ENCODE measurements at places on chromosomes 1 and 21.
A peak's percentile ranks its signal among the peaks of the same experiment; 100 is the strongest.

DNA sequence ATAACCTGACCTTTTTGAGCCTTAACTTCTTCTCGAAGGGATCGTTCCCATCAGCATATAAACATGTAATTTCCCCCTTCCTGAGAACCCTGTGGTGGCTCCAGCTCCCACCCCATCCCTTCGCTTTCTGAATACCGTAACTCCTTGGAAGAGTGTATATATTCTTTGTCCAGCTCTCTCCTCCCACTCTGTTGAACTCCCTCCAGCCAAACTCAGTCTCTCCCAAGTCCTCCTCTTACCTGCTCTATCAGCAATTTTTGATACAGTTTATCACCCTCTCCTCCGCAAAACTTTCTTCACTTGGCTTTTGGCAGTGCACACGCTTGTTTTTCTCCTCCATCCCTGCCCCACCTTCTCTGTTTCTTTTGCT, 109.9 kb upstream of the SLC25A33 start:
- DNase-seq = no peak

DNA sequence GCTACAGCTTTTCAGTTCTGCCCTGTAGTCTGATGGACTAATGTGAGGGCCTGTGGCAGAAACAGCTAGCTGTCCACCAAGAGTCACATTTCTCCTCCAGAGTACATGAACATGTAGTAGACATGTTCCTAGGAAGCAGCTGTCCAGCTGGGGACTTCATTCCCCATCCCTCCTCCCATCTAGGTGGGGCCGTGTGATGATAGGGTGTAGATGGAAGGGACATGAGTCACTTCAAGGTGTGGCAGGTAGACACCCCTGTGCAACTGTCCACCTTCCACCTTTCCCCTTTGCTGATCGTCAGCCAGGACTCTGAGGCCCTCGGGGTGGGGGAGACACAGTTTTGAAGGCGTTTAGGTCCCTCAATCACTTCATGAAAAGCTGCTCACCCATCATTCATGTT, 3.6 kb upstream of the RD3 start:
- DNase-seq = no peak

GRCh38 chr1:54608566-54609230, 14.6 kb downstream of the FAM151A start:
- no peak for DNase-seq

DNA sequence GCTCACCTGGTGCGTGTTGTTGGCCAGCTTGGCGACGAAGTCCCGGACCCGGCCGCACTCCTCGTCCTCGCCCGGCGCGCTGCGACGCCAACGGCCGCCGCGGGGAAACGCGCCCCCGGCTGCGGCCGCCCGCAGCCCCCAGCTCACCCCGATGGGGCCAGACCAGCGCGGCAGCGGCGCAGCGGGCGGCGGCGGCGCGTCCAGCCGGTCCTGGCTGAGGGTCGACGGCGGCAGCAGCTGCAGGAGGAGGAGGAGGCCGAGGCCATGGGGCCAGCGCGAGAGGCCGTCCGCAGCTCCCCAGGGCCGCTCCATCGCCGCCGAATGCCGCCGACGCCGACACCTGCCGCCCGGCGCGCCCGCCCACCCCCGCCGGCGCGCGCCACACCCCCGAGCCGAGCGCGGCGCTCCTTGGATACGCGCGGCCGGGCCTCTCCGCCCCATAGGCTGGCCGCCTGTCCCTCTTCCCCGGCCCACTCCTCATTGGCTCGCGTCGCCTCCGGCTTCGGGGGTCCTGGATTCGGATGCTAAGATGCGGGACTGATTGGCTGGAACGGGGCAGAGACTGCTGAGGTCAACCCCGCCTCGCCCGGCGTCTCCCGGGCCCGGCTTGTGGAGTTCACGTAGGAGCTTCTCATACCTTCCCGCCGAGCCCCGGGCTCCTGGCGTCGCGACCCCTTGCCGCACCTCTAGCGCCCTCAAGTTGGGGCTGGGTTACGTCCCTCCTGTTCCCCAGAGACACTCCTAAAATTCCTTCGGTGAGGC, at the start of gene SORT1:
TSS of gene SORT1 (minus strand) at position 338 of the 762 bp plus-strand sequence. CDS start at position 312, 26 bp downstream.
- peak; percentile 96 for DNase-seq

DNA sequence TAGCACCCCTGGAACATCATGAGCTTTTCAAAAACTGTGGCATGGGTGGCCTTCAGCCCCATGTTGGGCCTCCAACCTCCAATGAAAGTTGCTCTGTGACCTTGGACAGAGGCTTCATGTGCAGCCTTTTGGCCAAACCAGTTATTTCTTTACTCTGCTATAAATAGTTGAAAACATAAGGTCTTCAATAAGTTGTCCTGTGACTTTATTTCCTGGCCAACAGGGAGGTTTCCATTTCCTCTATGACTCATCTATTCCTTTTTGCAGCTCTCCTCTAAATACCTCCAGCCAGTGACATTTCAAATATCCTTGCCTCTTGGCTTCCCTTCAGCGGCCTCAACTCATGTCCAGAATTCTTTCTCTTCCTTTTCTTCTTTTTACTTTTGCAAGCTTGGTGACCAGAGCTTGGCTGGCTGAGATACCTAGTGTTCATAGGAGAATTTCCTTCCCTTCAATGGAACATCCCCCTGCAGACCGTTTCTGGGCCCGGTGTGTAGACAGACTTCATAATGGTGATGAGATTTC, 22.7 kb upstream of the TRIM67 start:
- no peak for DNase-seq

DNA sequence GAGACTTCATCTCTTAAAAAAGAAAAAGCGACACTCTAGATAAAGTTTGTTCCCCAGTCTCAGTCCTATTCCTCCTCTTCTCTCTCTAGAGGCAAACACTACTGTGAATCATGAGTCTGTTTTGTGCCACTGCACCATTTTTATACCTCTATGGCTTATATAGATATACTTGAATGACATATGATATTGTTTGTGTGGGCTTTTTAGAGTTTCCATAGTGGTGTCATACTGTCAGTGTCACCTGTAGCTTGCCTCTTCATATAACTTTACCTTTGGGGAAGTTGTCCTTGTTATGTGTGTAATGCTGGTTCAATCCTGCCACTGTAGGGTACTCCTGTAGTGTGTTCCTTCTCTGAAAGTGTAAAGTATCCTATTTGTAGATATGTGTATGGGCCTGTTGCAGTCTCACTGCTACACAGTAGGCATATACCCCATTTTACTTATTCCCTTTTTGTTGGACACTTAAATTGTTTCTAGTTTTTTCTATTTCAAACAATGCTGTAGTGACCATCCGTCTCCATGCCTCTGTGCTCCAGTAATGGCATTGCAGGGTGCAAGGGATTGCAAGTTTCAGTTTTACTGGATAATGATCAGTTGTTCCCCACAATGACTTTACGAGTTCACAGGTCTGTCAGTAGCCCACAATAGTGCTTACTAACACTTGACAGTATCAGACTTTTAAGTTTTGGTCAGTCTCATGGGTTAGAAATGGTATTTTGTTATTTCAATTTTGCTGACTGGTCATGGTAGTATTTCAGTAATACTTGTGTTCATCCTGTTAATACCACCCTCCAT, 2.7 kb downstream of the PRMT2 start:
- DNase-seq = no peak

DNA sequence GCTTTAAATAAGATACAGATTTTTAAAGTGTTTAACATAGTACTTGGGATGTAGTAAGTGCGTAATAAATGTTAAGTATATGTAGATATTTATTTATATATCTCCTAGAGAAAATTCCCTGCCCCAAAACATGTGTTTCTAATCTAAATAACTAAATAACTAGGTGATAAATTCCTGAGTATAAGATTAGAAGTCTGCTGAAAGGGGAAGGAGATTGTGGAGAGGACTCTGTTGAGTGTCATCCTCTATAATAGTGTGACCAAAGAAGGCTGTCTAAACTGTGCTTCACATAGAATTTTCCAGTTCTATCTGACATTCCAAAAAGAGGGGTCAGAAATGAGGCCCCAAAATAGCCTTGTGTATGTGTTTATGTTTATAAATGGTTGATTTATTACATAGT, 590.5 kb upstream of the ADAMTS5 start:
- no peak for DNase-seq

- no peak for DNase-seq
Observed at GRCh38 chr21:30058928-30059327, 107.7 kb downstream of the CLDN17 start.

- DNase-seq = no peak
Observed at GRCh38 chr1:7097938-7098592, 312.8 kb downstream of the CAMTA1 start.

DNA sequence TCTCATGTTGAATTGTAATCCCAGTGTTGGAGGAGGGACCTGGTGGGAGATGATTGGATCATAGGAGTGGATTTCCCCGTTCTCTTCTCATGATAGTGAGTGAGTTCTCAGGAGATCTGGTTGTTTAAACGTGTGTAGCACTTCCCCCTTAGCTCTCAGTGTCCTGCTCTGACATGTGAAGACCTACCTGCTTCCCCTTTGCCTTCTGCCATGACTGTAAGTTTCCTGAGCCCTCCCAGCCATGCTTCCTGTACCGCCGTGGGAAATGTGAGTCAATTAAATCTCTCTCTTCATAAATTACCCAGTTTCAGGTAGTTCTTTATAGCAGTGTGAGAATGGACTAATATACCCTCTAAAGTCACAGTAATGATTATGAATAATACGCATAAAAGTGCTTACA, 248.4 kb upstream of the LRRC7 start:
- no peak for DNase-seq

GRCh38 chr1:228259951-228260350, 52.1 kb downstream of the OBSCN start:
- peak; percentile 89 for DNase-seq

DNA sequence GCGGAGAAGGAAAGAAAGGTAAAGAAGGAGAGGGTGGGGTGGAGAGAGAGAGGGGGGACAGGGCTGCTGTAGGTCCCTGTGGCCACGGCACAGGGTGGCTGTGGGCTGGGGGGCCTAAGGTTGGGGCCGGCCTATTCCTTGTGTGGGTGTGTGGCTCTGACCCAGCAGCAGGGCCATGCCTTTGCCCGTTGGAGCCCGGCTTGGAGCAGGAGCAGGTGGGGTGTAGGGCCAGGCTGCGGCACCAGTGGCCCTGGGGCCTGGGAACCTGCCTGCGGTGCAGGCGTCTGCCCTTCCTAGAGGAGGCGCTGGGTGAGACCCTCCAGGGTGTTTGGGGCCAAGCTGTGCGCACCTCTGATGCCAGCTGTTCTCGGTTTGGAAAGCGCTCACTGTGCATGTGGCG, 19.7 kb upstream of the SUMO3 start:
- DNase-seq = peak; percentile 72

DNA sequence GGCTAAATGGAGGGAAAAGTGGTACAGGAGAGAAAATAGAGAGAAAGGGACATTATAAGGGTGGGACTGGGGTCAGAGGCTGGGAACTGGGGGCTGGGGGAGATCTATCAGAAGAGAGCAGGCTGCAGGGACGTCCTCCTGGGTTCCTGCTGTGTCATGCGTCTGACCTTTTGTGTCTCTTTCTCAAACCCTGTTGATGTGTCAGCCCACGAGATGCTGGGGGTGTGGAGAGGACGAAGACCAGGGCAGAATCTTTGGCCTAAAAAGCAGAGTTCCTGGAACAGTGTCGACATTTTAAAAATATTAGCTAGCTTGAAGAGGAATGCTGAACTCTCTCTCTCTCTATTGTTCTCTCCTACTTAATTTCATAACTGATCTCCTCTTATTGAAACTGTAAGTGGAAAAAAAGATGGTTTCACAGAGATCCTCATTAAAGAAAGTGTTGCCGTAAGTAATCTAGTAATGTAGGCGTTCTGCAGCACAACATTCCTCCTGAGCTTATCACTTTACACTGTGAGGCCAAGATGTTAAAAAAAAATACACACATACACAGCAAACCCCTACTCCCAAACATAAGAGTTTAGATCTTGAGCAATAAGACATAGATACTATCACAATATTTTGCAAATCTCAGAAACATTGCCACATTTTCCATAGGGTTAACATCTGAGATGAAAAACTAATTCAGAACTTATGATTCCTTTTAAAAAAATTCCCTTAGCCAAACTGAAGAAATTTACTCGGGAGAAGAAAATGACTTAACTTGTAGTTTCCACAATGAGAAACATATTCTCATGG, 52.6 kb downstream of the RUNX1 start:
- peak; percentile 24 for DNase-seq

DNA sequence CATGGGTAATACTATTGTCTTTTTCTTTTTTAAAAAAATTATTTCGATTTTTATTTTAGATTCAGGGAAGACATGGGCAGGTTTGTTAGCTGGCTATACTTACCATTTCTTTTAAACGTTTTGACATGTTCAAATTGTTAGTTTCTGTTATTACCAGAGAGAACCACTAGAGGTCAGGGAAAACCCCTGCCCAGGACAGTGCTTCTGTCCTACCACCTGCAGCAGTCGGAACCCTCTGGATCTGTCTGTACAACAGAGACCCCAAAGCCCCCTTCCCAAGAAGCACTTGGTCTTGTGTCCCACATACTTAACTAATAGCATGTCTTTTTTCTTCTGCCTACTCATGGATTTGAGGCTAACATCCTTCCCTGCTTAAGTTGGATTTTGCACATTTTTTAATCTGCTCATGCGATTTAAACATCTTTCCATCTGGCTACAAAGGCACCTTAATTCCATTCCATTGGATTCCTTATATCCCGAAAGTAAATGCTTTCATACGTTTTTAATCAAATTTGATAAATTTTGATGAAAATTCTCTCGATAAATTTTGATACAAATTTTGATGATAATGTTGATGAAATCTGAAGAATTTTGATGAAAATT, 10.0 kb upstream of the C1orf115 start:
- peak; percentile 74 for DNase-seq

GRCh38 chr1:7315946-7316345, 455.1 kb upstream of the VAMP3 start:
- no peak for DNase-seq

DNA sequence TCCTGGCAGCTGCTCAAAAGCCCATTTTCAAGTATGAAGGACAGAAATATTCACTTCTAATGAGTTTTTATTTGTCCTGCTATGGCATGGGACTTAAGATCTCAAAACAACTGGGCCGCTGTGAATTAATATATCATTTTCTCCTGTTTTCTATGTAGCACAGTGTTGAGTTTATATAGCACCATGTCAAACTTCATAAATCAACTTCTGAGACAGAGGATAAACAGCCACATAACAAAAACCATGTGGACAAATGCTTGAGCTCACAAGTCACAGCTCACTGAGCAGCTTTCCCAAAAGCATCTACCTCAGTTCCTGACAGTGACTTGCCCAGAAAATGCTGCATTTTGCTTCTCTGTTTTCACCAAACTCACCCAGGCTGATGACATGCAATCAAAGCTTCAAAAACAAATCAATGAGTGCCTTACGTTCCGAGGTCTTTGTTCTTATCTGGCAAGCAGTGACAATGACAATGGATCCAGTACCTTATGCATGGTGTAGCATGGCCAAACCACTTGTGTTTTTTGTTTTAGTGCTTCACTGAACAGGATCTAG, 722.6 kb downstream of the LRRIQ3 start:
- no peak for DNase-seq

DNA sequence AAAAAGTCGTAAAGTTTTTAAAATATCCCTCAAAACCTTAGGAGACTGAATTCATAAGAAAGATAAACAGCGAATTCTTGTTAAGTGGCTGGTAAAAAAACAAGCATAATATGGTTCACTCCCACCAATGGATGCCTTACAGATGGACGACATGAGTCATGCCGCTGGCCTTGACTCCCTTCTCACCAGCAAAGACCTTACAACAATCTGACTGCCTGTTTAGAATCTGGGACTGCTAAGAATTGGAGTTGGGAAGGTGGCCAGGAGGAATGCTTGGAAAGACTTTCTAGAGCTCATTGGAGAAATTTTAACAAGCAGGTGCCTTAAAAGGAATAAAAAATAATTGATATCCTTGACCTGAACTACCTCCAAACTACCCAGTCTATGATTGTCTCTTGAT, 206.9 kb upstream of the FMN2 start:
- no peak for DNase-seq
